Muscle of leg (tissue), 16 donors: ENCODE measurements at places on chromosomes 13 and 19. TPM values are rescaled to one million over a fixed set of nuclear protein-coding genes. Genes with fewer than 3 reads are reported as not detected.

DNA sequence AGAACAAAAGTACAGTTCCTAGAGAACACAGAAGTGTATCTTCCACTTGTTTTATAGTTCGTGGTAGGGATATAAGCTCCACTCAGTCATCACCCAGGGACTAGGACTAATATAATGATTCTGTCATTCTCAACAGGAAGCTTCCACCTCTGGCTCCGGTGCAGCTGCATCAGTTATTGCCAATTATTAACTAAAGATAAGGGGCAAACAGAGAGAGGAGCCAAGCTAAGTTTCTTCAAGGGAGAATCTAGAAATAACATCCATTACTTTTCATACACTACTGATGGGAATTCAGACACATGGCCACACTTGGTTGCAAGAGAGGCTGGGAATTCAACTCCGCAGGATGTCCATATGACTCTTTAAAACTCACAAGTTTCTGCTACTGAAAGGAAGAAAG, 917.9 kb downstream of the OLFM4 start:
- no peak for DNase-seq

- DNase-seq, result no peak
Observed at GRCh38 chr19:47020132-47020805, 632 bp downstream of the NPAS1 start.

GRCh38 chr13:77891041-77891440, 27.6 kb downstream of the EDNRB start:
- no peak for DNase-seq

The ZNF564 gene
- 11.7 TPM for total RNA-seq

- no peak for DNase-seq
Observed at GRCh38 chr19:6723738-6724137, 3.3 kb upstream of the C3 start.

The ZNF506 gene
- 21.7 TPM for total RNA-seq

The CABP5 gene
- not detected for total RNA-seq

The ARL11 gene
- 0.58 TPM for total RNA-seq

DNA sequence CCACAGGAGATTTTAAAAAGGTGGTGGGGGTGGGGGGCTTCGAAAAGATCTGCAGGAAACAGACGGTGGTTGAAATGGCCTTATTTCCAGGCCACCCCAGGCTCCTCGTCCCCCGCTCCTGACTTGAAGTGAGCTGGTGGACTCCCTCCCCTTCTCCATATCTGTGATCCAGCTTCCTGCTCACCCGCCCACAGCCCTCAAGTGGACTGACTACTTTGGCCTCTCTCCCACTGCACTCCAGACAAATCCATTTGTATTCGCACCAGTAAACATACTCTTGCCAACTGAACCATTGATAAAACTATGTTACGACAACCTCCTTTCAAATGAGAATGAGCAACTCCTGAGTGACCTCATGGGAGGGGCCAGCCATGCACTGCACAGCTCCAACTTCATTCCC, 259.5 kb downstream of the COL4A1 start:
- peak; percentile 81 for DNase-seq

DNA sequence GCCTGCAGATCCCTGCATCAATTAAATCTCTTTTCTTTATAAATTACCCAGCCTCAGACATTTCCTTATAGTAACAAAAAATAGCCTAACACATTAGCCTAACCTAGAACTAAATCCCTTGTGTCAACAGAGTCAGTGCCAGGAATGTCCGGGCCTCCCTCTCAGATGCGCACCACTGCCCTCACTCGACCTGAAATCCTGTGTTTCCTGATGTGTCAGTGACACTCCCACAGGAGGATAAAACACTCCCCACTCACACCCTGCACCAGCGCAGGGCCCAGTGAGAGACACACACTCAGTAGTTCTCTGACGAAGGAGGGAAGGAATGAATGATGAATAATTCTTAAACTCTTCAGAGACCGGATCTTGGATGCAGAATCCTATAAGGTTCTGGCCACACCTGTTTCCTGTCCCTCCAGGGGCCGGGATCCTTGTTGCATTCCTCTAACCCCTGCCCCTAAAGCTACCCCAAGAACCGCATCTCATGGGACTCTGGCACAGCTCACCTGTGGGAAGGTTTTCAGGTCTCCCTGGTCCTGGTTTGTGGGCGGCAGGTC, 3.1 kb downstream of the CEACAM3 start:
- DNase-seq, result no peak

DNA sequence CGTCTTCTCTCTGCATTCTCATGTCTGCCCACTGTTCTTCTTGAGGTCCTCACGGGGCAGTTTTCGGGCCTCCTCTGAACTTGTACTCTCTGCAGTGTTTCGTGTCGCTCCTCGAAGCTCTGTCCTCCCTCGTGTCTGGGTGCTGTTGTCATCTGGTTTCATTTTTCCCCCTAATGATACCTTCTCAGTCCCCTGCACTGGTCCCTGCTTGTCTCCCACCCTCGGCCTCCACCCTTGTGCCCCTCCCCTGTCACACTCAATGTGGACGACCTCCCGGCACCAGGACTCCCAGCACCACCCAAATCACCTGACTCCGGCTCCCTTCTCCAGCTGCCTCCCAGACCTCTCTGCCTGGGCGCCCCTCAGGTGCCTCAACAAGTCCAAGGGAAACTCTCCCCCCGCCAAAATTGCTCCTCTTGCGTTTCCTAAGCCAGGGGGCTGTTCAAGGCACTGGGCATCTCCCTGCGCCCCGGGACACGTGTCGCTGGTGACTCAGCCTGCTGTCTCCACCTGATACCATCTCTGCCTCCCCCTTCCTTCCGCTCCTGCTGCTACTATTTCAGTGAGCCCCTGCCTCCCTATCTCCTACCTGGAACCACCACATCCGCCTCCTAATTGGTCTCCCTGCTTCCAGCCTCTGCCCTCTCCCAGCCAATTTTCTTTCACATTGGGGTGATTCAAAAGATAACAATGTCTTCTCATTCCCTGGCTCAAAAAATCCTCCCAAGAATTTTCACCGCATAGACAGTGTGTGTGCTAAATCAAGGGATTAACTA, 49.5 kb downstream of the RFX2 start:
- no peak for DNase-seq

DNA sequence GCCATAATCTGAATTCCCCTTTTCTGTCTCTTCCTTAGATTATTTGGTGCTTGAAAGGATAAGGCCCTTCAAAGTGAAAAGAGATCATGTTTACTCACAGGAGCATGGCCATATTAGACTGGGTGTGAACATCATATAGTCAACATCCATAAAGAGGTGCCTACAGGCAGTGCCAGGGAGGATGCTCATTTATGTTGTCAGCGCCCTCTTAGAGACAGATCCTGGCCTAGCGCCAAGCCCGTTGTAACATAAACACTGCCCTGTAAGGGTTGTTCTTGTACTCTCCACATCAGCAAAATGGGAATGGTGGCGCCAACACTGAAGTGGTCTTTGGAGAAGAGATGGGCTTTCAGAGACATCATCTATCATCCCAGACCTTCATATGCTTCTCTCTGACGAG, 16.1 kb downstream of the PCDH8 start:
- DNase-seq, result no peak

The ZNF415 gene
- total RNA-seq, result 13.0 TPM

The ADM5 gene
- 0.89 TPM for total RNA-seq

DNA sequence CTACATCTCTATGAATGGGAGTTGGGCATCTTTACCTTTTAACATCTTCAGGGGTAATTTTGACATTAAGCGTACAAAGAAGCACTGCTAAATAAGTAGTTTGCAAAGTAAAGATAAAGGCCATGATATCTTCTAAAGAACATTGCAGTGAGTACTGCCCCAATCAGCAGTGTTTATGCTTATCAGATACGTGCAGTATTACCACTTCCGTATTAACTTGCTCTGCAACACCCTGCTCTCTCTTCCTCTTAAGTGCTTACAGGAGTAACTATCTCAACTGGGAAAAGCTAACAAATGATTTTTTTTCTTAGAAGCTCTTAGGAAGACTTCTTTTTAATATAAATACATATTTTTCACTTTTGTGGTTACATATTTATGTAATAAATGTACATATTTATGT, 793.7 kb upstream of the SLC10A2 start:
- DNase-seq, result no peak

DNA sequence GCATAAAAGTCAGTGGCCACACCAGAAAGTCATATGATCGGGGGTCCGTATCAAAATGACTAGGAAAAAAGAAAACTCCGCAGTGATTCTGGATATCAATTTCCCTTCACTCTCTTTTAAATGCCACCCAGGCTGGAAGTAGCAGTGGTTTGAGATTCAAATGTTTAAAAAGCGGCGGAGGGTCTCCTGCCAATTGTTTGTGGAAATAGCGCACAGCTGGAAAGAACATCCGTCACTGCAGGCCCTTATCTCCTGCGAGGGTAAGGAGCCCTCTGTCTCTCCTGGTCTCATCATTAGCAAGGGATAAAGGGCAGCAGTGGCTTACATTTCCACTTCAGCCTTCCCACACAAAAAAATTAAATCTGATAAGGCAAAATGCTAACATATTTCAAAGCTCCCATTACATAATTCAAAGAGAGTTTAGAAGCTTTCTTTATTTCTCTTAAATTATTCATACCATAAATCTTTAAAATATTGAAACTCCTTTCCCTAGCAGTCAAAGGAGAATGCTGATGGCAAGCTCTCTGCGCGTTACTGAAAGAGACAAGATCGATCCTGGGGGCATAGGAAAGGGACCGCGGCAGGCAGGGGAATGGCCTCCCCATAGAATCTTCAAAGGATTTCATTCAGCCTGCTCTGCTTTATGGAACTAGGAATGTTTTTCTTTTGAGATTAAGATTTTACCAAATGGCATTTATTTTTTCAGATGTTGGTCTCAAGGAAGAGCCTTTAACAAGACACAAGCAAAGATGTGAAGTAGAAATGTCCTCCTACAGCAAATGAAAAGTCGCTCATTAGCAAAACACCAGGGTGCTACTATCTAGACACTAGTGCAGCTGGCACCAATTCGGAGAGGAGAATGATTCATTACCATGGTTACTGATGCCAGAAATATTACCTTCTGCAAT, 35.0 kb downstream of the AMER2 start:
- DNase-seq, result no peak

The STXBP2 gene
- 1.6 TPM for total RNA-seq

DNA sequence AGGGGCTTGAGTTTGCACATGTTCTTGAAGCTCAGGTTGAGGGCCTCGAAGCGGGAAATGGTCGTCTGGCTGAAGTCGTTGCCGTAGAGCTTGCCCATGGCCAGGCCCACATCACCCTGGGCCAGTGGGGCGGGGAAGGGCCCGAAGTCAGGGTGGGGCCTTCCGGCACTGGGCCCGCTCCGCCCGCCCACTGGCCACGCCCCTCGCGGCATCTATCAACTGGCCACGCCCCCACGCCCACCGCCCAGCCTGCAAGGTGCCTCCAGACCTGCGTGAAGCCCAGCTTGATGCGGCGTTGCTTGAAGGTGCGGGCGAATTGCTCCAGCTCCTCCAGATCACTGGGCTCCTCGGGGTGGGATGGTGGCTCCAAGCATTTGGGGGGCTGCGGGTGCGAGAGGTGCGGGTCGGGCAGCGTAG, 19.9 kb downstream of the ZNF574 start:
- no peak for DNase-seq

The LMTK3 gene
- total RNA-seq, result 0.04 TPM

DNA sequence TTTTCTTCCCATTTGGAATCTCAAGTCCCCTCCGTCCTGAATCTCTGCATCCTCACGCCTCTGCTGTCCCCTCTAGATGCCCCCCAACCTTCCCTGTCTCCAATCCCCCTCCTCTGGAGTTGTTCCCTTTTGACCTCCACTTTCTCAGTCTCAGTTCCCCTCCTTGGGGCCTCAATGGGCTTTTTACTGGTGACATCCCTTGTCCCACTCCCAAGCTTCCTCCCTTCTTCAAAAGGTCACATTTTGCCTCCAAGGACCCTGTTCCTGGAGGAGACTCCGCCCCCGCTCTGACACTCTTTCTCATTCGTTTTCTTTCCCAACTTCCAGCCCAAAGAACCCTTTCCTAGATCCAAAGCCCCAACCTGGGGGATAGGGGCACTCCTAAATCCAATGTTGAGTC, 1.0 kb downstream of the AP2S1 start:
- DNase-seq, result no peak

DNA sequence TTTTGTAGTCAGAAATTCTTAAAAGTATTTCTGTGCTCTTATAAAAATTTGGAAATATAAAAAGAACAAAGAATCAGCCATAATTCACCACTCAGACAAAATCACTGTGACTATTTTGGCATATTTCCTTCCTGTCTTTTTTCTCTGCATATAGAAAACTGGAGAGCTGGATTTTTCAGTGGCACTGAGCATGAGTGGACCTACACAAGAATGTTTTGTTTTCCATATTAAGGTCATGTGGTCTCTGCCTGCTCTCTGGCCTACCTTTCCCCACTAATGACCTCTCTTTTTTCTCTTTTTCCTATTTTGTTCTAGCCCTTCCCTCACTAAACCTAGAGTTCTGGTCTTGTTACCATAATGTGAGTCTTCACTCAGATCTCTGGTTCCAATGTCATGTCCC, 17.6 kb upstream of the USP12 start:
- no peak for DNase-seq

DNA sequence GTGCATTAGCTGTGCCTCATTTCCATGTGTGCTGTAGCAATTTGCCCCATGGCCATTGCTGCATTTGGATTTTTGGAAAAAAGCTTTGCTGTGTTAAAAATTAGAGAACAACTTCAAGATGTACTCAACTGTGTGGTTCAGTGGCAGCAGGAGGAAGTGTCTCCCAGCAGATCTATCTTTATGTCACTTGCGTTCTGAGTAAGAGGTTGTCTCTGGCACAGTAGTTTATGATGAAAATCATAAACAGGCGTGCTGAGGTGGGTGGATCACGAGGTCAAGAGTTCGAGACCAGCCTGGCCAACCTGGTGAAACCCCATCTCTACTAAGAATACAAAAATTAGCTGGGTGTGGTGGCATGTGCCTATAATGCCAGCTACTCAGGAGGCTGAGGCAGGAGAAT, 29.0 kb upstream of the RNF17 start:
- no peak for DNase-seq

The F2RL3 gene
- 0.31 TPM for total RNA-seq

DNA sequence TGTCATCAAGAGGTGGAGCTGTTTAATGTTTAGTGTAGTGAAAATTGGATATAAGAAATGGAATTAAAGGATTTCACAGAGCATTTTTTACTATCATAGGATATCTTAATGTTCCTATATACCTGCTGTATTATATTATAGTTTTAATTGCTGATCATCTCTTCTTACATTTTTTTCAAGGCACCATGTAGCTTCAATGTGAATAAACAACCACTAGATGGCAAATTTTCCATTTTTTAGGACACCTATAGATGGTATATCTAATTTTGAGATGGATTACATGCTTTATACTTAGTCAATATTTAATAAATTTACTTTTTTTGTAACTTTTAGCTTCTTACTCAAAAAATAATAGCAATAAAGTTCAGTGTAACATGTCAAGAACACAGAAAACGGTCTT, 9.0 kb upstream of the ATXN8OS start:
- no peak for DNase-seq

DNA sequence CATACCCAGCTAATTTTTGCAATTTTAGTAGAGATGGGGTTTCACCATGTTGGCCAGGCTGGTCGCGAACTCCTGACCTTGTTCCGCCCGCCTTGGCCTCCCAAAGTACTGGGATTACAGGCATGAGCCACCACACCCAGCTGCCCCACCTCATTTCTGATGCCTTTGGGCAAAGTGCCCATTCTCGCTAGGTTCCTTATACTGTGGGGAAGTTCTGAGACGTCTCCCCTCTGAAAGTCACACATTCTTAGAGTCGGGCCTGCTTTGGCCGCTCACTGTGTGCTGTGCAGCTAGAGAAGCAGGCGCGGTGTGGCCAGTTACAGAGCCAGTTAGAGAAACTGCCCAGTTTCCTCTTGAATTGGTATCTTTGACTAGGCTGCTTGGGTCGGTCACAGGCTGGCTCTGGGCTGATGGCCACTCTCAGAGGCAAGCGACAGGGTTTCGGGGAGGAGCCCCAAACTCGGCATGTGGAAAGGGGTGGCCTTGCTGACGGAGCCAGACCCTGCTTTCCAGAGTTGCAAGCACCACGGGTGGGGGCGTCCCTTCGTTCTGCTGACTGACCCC, 18.0 kb downstream of the PRAM1 start:
- DNase-seq, result peak; percentile 61
